ENCODE measurements at places on chromosomes 4 and X.
A peak's percentile ranks its signal among the peaks of the same experiment; 100 is the strongest.

DNA sequence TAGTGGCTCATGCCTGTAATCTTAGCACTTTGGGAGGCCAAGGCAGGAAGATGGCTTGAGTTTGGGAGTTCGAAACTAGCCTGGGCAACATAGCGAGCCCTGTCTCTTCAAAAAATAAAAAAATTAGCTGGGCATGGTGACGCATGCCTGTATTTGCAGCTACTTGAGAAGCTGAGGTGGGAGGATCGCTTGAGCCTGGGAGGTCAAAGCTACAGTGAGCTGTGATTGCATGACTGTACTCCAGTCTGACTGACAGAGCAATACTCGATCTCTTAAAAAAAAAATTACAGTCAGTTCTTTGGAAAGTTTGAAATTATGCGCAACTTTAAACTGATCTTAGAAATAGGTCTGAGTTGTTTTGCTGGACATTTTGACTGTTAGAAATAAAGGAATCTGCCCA, 55.8 kb downstream of the DOCK11 start:
- DNase-seq = no peak

- DNase-seq = no peak
These were observed 32.9 kb upstream of the GPR78 start for GRCh38 chr4:8547108-8547911.

- no peak for DNase-seq
These were observed 200.2 kb downstream of the HS3ST1 start for GRCh38 chr4:11228530-11228929.

GRCh38 chr4:159487284-159487747, 384.4 kb downstream of the RAPGEF2 start:
- peak; percentile 33 for DNase-seq

DNA sequence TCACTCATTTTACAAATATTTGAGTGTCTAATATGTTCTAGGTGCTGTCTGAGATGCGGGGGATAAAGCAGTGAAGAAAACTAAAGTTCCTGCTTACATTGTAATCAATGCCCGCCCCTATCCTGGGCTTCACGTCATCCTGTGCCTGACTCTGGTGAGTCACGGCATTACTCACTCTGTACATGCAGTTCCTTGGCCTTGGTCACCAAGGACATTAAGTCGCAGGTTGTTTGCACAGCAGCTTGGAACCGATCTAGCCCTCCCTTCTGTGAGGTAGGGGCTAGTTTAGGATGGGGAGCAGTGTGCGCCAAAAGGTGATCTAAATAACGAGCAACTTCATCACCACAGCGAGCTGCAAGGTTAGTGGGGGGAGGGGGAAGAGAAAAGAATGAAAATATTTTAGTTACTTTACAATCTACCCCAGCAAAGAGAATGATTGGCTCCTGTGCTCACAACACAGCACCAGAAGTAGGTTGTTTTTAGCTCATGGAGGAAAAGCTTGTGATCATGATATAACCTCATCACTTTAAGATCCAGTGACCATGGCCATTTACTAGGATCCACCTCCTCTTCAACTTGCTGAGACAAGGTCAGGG, 48.0 kb upstream of the HDAC8 start:
- no peak for DNase-seq

GRCh38 chr4:105698607-105699006, 9.9 kb downstream of the INTS12 start:
- no peak for DNase-seq

GRCh38 chr4:91147067-91147466, 1019.9 kb downstream of the CCSER1 start:
- no peak for DNase-seq

GRCh38 chr4:13920901-13921300, 293.4 kb upstream of the BOD1L1 start:
- no peak for DNase-seq

GRCh38 chr4:76235407-76235806, 16.1 kb upstream of the FAM47E start:
- DNase-seq = no peak

- no peak for DNase-seq
These were observed 4.8 kb upstream of the DAPP1 start for GRCh38 chr4:99811850-99812249.

- DNase-seq = no peak
These were observed 102.1 kb downstream of the RELL1 start for GRCh38 chr4:37584071-37584470.

All from substantia nigra (tissue), 51 donors.